ENCODE measurements at places on chromosomes 3 and 15.

DNA sequence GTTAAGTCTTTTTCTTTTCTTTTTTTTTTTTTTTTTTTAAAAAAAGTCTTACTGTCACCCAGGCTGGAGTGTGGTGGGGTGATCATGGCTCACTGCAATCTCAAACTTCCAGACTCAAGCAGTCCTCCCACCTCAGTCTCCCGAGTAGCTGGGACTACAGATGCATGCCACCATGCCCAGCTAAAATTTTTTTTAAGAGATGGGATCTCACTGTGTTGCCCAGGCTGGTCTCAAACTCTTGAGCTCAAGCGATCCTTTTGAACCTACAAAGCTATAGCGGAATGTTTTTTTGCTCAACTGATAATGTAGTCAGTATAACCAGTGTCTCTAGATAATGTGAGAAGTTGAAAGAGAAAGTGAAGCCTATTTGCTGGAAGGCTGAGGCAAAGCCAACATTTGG, 3.9 kb upstream of the IGF2BP2 start:
- DNase-seq = no peak

DNA sequence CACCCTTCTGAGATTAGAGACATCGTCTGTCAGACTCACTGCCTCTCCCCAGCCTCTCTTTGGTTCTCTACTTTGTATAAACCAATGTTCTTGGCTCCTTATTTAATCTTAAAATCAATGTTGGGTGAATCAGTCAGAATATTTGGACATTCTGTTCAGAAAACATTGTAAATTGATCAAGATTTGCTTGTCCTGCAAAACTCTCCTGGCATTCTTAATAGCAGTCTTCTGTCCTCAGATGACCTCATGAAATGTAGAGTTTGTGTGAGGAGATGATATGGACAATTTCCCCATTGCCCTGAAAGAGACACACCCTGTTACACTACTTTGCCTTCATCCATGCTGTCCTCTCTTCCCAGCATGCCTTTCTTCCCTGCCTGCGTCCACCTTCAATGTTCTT, 33.6 kb downstream of the CD200R1L start:
- no peak for DNase-seq

GRCh38 chr3:14532691-14533456, 7.3 kb downstream of the GRIP2 start:
- peak; percentile 80 for DNase-seq

DNA sequence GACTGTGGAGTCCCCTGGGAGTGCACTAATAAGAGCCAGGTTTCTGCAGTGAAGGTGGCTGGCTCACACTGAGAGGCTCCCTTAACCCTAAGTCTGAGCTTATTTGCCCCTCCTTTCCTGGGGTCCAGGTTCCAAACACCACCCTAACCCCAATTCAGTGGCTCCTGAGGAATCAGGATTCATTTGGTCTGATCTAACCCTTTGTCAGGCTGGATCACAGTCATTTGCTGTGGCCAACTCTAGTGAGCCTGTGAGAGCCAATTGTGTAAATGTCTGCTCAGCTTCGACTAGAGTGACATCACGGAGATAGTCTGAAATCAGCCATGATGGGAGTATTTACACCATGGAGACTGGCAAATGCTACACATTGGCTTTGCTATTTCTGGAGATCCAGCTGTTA, 73.7 kb upstream of the ACAN start:
- DNase-seq = no peak

- peak; percentile 67 for DNase-seq
Measured at GRCh38 chr3:43155464-43156121, 49.7 kb upstream of the POMGNT2 start.

DNA sequence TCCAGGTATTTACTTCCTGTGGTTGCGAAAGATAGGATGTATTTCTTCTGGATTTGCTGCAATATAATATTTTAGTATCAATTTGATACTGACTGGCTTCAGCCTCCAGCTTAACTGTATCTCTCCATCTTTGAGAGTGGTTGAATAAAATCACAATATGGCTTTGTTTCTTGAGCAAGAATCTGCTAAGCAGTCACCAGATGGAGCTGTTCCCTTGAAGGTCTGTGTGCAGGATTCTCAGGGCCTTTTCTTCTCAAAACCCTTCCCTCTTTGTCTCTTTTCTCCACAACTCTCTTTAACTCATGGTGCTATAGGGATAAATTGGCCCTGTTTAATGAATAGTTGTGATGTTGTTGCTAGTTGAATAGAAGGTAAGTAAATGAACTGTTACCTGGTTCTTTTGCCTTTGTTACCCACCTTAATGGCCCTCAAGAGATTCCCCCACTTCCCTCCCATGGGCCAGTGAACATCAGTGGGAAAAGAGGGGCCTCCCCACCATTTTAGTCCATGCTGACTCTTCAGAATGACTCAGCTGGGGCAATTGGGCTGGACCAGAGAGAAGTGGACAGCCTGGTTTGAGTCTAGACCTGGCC, 34.8 kb upstream of the RAB6B start:
- DNase-seq = peak; percentile 40

GRCh38 chr3:184429786-184430185, 49.9 kb downstream of the CHRD start:
- DNase-seq = no peak

DNA sequence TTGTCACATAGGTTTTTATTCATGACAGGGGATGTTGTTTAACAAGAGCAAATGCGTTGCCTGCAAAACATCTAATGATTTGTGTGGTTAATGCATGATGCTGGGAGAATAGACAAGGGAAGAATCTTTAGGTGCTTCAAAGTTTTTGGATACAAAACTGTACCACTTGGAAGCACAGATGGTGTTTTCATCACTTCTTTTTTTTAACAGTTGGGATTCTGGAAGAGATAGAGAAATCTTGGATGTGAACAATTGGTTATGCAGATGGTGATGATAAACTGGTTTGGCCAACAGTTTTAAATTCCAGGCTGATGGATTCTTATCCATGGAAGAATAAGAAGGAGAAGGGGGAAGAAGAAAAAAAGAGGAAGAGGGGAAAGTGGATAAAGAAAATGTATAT, 379.4 kb downstream of the KCNH8 start:
- DNase-seq = no peak

DNA sequence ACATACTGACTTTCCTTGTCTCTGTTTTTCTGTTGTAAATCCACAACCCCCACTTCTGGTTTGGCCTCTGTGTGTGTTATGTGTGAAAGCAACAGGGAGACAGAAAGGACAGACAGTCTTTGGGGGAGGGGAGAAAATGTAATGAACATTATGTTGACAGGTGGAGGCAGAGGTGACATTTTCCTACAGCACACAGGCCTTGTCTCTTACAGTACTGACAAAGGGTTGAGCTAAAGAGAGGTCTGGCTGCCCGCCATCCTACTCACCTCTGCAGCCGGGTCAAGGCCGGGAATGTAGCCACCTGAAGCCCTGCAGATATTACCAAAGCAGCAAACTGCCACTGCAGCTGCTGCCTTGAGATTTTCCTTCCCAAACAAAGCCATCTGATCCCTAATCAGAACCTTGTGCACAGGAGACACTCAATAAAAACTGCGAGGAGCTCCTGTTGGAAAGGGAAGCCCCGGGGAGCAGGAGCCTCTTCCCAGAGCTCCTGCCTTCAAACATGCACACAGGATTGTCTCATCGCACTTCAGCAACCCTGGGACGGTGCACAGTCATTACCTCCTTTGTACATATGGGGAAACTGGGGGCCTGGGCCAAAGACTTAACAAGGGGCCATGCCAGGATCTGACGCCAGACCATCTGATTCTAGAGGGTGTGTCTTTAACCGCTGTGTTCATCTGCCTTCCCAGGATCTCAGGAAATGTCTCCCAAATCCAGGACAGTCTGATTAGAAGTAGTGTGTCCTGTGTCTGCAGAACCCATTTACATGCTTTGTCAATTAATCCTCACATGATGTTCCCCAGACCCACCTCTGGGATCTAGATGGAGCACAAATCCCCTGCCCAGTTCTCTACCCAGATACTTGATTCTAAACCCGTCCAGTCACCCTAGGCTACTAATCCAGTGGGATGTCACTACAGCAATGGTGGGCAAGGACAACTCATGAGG, 14.2 kb downstream of the MYO5C start:
- no peak for DNase-seq

- no peak for DNase-seq
Measured at GRCh38 chr15:63805993-63806980, 27.5 kb downstream of the HERC1 start.

DNA sequence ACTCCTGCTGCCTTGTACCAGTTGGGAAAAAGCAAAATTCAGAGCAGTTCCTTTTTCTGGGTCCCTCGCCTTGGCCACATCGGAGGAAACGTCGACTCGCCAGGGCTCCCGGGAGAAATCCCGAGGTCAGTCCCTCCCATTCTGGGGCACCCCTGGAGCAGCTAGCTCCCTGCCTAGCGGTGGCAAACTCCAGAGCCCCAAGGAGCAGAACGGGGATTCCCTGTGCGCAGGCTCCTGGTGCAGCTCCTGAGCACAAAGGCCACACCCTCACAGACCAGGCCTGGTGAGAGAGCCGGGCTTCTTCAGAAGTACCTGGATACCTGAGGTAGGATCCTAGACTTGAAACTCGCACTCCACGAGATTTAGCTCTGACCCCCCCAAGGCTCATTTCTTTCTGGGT, 2.6 kb downstream of the LRRC3B start:
- no peak for DNase-seq

All from NCI-H226 (cell line).